ENCODE measurements at places on chromosomes 7 and 10. TPM values are rescaled to one million over a fixed set of nuclear protein-coding genes. Genes with fewer than 3 reads are reported as not detected.

DNA sequence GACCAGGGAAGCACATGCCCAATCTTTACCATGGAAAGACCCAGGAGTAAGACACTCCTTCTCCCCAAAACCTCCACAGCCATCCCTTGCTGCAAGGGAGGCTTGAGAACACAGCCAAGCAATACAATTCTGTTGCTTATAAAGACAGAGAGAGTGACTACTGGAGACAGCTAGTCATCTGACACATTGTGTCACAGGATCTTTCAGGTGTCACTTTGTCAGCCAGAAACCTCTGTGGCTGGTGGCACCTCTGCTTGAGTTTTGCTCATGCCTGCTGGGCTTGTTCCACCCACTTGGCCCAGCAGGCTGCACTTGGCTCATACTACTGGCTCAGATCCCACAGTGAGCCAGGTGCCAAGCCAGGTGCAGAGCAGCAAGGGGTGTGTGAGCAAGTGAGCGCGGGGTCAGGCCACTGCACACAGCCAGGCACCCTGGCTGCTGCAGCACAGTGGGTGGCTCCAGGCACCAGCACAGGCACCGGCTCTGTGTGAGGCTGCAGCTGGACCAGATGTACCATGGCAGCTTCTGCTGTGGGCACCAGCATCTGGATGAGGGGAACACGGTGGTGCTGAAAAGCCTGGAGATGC lies 12.4 kb upstream of the PRLHR start:
- DNase-seq, result no peak

UCMA gene
- not detected for total RNA-seq

FAM25G gene
- total RNA-seq, result not detected

- no peak for DNase-seq
Measured at GRCh38 chr7:110944966-110945644, 145.8 kb upstream of the LRRN3 start.

AKR1C8 gene
- not detected for total RNA-seq

GRCh38 chr10:13949844-13950542 lies 363.2 kb downstream of the PRPF18 start:
- DNase-seq, result no peak
